ENCODE measurements at places on chromosomes 2 and 18.

DNA sequence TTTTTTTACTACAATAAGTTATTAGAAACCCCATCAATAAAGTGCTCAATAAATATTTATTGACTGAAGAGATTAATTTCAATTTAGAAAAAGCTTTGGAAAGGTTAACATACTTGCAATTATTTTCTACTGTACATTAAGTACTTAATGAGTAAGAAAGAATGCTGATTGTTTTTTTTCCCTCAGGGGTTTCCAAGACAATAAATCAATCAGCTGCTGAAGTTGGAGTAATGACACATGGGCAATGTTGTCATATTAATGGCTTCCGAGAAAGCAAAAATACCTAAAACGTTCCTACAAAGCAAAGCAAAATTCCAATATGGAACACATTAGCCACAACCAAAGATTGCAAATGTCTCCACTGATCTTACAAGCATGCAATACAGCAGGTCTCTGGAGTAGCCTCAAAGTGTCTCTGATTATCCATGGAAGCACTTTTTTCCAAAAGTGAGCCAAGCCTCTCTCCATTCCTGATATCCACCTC is 66.7 kb downstream of the ZC3H6 start:
- DNase-seq = no peak

DNA sequence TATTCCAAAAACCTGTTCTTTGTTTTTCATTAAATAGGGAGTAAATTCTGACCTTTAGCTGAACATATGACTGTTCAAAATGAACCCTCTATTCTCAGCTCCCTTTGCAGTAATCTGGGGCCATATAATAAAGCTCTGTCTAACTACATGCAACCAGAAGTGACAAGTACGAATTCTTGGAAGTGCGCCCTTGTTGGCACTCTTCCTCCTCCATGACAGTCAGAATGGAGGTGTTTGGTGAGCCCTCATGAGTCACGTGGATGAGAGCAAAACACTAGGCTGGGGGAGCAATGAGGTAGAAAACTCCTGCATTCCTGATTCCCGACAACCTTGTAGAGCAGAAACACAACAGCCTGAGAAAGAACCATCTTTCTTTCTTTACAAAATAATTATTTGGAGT is 552.9 kb downstream of the FBXO15 start:
- DNase-seq = no peak

DNA sequence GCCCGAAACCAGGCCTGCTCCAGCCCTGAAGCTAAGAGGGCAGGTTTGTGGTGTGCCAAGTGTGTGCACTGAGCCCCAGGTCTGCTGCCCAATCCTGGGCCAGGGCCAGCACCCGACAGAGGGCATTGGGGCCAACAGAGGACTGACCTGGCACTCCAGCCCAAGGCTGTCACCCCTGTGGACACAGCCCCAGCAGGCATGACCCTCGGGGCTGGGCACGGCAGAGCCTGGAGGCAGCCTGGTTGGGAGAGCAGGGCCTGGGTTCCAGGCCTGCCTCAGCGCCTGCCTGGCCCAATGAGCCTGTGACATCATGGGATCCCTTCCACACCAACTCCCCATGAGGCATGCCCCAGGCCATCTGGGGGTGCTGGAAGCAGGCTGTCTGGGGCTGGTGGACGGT is 10.8 kb upstream of the SNED1 start:
- peak; percentile 6 for DNase-seq

- DNase-seq = no peak
Measured at GRCh38 chr2:225010804-225011203, 31.5 kb downstream of the DOCK10 start.

DNA sequence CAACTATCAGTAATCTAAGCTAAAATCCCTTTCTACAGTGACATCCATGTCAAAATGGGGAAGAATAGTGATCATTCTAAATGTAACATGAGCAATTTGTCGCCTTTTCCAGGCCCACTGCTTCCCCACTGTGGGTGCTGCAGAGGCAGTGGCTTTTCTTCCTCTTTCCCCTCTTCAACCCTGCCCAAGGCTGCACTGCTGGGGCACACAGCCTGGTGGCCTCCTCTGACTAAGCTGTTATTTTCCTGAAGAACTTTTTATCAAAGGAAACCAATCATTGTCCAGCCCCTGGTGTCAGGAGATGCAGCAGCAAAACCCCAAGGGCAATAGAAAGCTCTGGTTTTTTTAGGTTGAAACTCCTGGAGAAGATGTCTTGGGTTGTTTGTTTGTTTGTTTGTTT is 117.6 kb upstream of the KLF7 start:
- peak; percentile 26 for DNase-seq

- DNase-seq = no peak
Measured at GRCh38 chr2:46337208-46337994, 40.2 kb downstream of the EPAS1 start.

GRCh38 chr2:52918551-52918950 is 849.1 kb upstream of the CHAC2 start:
- DNase-seq = no peak

- no peak for DNase-seq
Measured at GRCh38 chr18:48098007-48098406, 167.5 kb upstream of the SMAD2 start.

DNA sequence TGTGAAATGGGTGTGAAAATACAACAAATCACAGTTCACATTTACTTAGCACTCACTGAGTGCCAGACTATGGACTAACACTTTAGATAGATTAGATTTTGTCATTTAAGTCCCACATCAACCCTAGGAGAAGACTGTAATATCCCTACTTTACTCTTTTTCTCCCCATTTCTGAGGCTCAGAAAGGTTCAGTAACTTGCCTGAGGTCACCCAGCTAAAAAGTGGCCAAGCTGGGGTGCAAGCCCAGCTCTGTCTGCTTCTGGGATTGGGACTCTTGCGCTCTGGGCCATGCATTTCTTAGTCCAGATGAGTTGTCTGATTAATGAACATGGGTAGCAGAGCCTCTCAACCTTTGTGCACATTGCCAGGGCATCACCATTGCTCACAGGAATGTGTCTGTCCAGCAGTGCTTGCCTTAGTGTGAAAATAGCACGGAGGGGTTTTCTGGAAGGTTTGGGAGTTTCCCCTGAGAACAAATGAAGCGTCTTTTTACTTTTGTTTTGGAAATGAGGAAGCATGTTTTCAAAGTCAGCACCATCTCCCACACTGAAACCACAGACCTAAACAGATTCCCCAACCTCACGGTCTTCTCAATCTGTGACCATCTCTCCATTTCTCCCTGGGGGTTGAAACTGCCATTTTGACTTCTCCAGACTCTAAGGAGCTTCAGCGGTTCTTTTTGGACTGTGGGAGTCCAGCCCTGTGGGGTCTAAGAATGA is 31.9 kb downstream of the NRP2 start:
- no peak for DNase-seq

DNA sequence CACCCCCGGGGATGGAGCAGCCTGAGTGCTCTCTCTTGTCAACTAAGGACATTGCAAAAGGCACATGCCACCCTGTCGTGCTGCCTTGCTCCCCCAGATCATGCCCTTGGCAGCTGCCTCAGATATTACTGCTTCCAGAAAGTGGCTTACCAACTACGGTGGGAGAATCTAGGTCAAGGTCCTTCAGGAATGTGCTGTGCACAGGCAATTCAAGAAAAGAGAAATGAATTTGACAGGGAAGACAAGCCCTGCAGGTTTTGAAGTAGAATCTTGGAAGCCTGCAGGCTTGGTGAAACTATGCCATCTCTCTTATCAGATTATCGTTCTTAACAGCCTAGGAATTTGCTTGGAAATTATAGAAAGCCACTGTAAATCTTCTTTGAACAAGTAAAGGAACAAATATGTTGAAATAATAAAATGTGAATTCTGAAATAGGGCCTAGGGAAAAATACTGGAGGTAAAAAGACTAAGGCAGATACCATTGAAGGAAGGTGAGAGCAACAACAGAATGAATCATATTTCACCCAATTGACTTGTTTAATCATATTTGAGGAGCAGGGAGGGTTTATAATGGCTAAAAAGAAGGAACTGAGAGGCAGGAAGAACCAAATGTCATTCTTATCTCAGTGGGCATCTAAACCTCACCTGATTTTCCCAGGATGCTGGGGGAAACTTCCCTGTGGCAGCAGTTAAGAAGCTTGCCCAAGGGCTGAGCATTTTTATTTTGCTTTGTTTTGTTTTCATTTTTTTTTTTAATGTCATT is 94.0 kb upstream of the GLS start:
- DNase-seq = no peak

GRCh38 chr2:152827944-152828343 is 109.5 kb downstream of the ARL6IP6 start:
- DNase-seq = no peak

GRCh38 chr2:202005272-202005887 is 28.3 kb upstream of the FZD7 start:
- no peak for DNase-seq
